Endothelial cell (in vitro differentiated cells): ENCODE measurements at places on chromosomes 7 and 10. TPM values are rescaled to one million over a fixed set of nuclear protein-coding genes. Genes with fewer than 3 reads are reported as not detected.

BTBD16 gene
- 0.23 TPM for total RNA-seq

- H3K4me3 ChIP-seq: no peak overlapping the region
- no peak for DNase-seq
- H3K27me3 ChIP-seq: peaks cover 1% of the 10 kb centered on the region
- peaks cover 4% of the 10 kb centered on the region for H3K36me3 ChIP-seq
- peaks cover 7% of the 10 kb centered on the region for H3K4me1 ChIP-seq
Measured at GRCh38 chr7:2011266-2012043, 221.3 kb downstream of the MAD1L1 start.

KCP gene
- total RNA-seq: 4.3 TPM

DNA sequence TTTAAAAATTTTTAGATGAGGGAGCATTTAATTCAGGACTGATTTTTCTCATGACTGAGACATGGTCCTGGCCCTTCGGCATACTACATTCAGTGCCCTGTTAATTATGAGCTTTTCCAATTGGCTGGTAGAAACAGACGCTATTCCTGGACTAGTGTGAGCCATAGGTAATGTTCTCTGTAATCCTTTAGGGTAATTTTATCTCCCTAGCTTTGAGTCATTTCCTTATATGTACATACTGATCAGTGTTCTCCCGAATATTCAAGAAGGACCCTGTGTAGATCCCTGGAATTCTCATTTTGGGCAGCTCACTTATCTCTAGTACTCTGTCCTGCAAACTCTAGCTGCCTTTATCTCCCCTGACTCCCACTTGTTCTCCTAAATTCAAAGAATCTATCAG lies 92.6 kb upstream of the NPY start:
- no peaks in the 10 kb centered on the region for H3K36me3 ChIP-seq
- H3K4me3 ChIP-seq: no peak overlapping the region
- no peak overlapping the region for H3K27ac ChIP-seq

NUTM2E gene
- 0.46 TPM for total RNA-seq

DNA sequence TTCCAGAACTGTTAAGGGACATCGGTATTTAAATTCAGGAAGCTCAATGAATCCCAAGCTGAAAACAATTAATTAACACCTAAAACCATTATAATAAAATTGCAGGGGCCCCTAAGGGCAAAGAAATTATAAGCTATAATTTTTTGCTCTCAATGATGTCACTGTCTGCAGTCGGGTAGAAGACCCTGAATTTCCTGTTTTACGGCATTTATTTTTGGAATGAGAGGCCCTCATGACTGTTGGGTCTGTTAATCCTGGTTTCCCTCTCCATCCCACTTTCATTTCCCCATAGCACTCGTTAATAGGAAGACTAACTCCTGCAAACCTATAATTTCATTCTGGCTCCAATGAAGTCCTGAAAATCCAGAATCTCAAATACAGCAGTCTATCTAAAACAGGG lies 25.8 kb upstream of the GPR37 start:
- H3K27ac ChIP-seq: no peak overlapping the region
- no peaks in the 10 kb centered on the region for H3K27me3 ChIP-seq
- peaks cover 14% of the 10 kb centered on the region for H3K4me1 ChIP-seq
- no peaks in the 10 kb centered on the region for H3K36me3 ChIP-seq
- DNase-seq: no peak
